ENCODE measurements at places on chromosomes 12 and 14.

DNA sequence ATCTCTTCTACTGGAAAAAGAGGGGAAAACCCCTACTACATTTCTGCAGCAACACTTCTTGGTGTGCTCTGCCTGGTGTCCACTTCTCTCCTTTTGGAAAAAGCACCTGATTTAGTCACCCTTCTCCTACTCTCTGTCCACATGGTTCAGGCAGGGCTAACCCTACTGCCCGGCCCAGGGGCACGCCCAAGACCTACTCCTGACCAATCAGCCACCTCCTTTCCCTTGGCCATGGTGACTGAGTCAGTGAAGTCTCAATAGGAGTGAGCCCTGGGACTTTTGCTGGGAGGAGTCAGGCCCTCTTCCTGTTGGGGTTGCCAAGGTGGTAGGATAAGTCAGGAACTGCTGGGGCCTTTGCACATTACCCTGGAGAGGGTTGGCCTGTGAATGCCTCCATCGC lies 52.5 kb upstream of the MYL2 start:
- no peak for DNase-seq

DNA sequence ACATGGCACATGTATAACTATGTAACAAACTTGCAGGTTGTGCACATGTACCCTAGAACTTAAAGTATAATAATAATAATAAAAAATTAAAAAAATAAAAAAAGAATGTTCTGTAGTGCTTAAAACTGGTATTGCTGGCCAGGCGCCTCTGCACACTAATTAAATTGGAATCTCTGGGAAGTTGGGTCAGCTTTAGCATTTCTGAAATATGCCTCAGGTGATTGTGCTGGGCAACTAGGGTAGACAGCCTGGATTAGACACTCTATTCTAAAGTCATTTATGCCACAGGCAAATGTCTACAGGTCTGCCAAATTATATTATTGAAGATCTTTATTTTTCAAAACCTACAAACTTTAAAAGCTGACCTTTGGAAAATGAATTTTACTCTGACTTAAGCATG lies 55.3 kb downstream of the PPM1H start:
- DNase-seq, result no peak

DNA sequence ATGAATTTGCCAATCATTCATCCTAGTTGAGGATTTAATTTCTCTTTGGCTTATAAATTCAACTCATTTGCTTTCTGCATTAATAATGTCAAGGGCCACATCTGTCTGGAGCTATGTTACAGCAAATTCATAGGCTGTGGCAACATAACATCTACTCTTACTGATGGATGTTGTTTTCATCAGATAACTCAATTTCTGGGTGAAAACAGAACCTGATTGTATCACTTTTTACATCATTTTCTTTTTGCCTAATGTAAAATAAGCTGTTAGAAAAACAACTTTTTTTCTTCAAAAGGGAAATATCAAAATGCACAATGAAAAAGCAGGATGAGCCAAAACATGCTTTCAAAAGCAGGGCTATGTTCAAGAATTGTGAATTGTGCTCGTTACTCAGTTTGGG lies 73.3 kb downstream of the HELB start:
- DNase-seq, result no peak

DNA sequence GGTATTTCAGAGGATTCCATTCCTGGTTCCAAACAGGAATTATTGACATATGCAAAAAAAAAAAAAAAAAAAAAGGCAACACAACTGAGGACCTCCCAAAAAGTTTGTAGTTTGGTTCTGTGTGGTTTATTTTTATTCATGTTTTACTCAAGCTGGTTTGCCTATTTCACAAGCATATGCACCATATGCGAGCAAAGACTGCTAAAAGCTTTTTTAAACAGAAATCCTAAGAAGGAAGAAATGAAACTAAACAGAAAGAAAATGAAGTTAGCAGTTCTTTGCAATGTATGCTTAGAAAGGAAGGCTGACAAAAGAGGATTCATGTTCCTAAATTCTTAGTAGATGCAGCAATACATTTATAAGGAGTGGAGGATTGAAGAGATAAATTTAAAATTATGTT lies 487.6 kb upstream of the FLRT2 start:
- DNase-seq, result no peak

DNA sequence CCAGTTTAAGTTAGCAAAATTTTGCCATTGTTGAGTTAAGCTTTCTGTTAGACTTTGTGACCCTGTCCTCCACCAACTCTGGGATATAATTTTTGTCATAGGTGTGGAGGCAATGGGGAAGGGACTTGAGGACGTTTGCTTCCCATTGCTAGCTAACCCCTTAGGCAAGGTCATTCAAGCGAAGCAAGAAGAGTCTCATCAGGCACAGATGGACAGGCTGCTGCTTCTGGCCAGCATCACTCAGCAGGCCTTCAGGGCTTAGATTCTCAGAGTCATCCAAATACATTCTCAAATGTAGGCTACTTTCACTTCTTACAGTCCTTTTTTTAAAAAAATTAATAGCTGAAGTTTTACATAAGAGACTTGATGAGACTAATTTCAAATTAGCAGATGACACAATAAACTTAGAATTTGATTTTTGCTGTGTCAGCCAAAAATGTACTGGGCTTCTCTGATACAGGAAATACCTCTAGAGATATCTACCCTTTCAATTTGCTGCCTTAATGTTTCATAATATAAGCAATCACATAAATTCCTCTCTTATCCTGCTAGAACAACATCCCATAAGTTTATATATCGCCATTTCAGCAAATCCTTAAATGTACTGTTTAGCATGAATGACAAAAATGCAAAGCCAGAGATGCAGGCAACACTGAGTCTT lies 875.2 kb downstream of the FLRT2 start:
- DNase-seq, result no peak

GRCh38 chr14:25477316-25478098 lies 427.6 kb upstream of the STXBP6 start:
- DNase-seq, result no peak

GRCh38 chr14:23409475-23409874 lies 1.4 kb upstream of the MYH6 start:
- DNase-seq, result no peak

DNA sequence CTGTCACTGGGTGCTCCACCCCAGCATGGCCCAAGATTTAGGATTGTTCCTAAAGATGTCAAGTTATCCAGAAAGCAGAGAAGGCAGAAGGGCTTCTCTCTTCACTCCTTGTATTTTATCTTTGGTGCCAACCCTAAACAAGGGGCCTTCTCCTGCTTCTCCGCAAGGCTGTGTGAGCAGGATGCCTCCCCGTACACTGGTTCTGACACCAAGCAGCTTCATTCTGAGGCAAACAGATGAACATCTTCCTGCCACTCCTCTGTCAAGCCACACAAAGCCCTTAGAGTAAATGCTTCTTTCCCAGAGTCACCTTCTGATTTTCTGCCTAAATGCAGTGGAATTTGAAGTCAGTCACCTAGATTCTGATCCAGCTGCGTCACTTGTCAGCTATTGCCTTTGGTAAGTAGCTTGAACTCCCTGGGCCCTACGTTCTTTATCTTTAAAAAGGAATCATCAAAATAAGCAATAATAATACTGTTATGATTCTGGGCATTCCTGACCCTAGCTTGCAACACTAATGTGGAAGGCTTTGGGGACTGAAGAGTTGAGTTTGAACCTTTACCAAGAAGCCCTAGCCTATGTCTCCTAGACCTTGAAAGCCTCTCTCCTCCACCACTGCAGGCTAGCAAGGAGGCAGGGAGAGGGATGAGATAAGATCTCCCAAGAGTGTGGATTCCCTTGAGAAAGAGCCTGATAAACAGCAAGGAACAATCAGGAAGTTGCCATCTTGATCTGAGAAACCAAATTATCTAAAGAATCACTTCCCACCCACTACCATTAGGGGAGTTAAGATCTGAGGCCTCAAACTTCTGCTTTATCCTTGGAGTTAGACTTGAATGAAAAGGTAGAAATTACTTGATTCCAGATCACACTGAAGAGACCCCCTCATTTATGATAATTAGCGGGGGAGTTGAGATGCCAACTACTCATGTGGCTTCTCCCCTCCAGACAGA lies 5.7 kb downstream of the KRT73 start:
- DNase-seq, result no peak

DNA sequence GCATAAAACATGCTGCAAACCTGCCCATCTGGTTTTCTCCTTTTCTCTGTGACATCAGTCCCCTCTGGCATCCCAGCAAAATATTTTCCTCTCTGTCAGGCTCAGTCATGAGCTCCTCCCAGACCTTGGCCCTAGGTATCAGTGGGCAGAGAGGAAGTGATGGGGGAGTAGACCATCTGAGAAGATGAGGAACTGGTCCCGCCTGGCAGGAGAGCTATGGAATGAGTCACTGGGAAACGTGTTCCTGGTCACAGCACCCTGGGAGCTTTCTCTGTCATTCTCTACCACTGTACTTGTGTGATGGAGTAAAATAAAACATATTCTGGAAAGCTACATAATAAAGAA lies 5.0 kb upstream of the SRSF9 start:
- no peak for DNase-seq

Data from NCI-H1417 treated with DMSO at 0.1 percent for 48 hours (cell line).